ENCODE measurements at places on chromosomes 5 and 9. TPM values are rescaled to one million over a fixed set of nuclear protein-coding genes. Genes with fewer than 3 reads are reported as not detected.

DNA sequence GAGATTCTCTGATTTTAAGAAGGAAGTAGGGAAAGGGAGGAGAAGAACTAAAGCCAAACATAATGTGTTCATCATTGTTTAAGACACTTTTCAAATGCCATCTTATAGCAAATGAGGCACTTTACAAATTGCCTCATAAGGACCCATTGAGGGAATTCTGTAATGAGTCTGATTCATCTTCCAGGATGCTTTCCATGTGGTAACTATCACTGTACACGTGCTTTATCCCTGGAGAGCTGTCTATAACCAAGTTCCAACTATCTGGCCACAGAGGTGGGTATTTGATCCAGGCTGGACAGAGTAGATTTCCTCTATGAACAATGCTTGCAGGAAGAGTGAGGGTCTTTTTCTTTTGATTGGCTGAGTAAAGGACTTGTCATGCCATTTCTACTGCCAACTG, 183.5 kb upstream of the NFIB start:
- DNase-seq, result no peak

- peak; percentile 54 for DNase-seq
Measured at GRCh38 chr9:136686794-136687711, at the start of gene AGPAT2. Gene AGPAT2 (minus strand): TSS chr9:136687457. CDS start chr9:136687357, 100 bp downstream.

PCDHGB3 gene
- 0.85 TPM for total RNA-seq

DNA sequence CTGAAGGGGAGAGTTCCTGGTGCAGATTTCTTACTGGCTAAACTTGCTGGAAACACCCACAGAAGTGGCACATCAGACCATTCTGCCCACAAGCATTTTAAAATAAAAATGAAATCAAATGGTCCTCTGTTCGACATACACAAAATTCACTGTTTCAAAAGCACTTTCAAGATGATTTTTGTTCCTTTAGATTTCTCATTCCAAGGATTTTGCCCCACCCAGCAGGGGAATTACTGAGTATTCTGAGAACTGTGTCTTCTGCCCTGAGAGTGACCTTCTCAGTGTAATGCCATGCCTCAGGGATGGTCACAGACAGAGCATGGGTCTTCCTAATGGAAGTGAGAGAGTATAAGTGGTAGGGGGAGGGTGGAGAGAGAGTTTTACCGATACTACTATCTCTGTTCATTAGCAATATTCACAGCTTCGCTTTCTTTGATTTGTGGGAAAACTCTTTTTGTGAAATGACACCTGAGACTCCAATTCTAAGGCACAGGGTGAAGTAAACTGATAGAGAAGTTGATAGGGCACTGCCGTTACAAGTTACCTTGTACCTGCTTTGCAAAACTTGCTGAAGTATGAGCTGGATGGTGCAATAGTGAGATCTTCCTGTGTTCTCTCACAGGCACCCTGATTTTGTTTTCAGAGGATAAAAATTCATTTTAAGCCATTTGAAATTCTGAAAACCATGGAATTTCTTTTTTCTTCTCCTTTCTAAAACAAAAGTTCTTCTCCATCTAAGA, 95.8 kb upstream of the CD180 start:
- no peak for DNase-seq

DNA sequence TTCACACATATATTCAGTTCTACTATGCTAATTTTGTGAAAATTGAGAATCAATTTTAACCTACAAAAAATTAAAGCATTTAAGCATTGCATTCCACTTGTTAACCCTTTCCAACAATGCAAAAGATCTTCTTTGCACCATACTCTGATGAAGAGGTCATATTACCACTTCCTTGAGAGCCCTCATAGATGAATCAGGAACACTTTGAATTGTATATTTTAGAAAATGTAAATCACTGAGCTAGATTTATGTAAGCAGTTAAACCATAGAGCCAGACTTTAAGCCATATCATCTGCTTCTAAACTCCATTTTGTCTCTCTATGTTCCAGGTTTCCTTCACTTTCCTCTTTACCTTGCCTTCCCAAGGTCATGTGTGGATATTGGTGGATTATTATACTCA, 56.5 kb upstream of the CDH18 start:
- no peak for DNase-seq

Data from activated T-helper 2 cell treated with anti-CD3 and anti-CD28 coated beads, Interferon-gamma antibody, Interleukin-2, Interleukin-4, amounts not matched to agents 10 μg/mL and 5 μg/mL and 100 μg/mL, durations not matched to agents 14 hours and 24 hours and 36 hours (primary cell).